Brain microvascular endothelial cell (primary cell): ENCODE measurements at places on chromosomes 4 and X.

DNA sequence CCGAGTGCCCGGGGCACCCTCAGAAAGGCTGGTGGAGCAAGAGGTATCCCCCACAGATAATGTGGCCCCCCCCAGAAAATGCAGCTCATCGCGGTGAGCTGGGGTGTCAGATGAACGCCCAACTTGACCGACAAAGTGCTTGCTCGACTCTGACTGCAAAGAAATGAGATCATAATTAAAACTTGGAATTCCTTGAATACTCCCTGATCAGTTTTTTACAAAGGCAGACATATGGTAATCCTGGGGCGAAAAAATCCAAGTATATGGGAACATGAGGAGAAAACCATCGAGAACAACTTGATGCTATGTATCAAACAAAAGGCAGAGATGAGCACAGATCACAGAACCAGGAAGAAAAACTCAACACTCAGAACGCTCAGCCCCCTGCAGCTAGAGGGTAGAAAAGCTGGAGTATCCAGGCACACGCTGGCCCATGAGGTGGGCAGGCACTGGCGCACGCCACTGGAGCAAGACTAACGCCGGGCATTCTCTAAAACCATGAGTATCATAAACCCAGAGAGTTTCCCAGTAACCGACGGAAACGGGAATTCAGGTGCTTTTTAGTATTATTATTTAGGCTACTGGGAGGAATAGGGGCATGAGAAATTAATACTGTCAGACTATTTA lies 127.3 kb downstream of the AFAP1 start:
- no peak for DNase-seq

DNA sequence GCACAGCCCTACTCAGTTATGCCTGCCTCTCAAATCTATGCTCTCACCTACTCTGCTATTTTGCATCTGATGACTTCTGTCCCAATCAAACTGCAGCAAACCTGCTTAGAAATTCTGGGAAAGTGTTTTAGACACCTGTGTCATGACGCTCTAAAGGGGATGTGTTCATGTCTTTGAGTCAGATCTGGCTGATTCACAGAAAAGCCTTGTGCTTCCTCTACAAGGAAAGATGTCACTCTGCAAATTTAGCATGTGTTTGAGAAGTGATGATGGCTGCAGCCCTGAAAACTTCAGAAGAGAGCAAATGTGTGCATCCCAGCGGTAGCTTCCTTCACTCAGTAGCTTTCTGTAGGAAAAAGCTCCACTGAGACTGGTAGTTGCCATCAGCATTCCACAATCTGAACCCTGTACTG lies 235.4 kb downstream of the MGST2 start:
- no peak for DNase-seq

DNA sequence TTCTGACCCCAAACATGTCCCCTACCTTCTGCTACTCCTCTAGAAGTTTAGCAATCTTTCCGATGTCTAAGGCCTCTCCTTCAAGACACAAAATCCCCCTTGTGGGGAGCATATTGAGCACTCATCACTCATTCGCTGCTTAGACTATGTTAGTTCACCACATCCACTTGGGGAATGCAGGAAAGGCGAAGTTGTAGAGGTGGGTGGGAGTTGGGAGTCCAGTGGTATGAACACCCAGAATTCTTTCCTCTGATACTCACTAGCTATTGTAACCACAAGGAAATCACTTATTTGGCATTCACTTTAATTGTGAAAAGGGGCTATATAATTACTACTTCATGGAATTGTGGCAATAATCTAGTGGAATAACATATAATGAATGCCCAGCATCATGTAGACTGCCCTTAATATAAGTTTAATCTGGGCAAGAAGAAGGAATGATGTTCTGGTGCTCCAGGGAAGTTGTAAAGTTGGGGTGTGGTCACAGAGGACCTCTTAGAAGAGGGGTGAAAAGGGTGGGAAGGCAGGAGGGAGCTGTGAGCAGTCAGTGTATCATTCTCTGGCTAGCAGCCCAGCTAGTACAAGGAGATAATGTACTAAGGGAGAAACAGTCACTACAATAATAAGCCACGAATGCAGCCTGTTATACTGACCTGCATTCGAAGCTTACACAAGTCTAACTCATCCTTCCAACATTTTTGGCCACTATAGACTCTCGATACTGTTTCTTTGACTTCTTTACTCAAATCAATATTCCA lies 468.2 kb upstream of the DIPK2B start:
- peak; percentile 94 for DNase-seq

DNA sequence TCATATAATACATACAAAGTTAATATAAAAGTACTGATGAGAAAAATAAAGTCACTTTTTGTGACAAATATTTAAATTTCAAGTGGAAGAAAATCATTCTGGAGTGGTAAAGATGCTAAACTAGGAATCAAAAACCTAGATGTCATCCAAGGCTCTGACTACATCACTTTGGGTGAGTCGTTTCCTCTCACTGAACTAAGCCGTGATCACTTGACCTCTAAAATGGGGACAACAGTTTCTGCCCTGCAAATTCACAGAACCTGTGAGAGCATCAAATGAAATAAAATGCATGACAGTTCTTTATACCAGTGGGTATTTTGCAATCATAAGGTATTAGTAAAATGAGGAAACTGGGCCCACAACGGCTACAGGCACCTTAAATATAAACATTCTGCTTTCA lies 63.8 kb downstream of the PRDM5 start:
- DNase-seq = no peak

DNA sequence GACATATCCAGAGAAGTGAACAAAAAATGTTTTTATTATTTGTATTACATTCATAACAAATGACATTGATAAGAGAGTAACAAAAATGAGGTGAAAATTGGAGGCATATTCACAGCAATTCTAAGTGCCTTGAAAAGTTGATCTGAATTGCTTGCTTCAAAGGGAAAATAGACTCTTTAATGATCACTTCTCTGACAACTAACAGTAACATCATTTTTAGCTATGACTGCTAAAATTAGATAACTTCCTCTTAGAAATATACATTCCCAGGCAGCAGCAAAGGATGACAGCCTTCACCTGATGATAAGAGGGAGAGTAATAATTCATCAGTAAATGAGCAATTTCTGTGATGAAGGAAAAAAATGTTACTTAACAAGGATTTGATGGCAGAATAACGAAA lies 472.5 kb downstream of the PCDH10 start:
- no peak for DNase-seq

GRCh38 chrX:3712051-3712869 lies 1.2 kb downstream of the PRKX start:
- DNase-seq = peak; percentile 5

DNA sequence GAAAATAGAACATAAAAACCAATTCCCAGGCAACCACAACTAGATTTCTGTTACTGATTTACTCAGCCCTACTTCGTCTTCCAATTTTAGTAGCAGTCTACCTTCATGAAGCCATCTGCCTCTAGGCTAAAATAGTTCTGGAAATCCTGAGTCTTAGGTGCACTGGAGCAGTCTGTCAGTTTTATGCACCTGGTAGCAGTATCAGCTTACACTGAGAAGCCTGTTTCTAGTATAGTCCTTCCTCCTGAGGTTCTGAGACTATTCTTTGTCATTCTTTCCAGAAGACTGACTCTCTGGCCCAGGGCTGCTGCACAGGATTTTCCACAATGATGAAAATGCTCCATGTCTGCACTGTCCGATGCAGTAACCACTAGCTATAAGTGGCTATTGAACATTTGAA lies 16.9 kb upstream of the HPRT1 start:
- DNase-seq = no peak

GRCh38 chr4:152825336-152825735 lies 45.6 kb downstream of the ARFIP1 start:
- DNase-seq = no peak
